Transverse colon (tissue), 4 donors: ENCODE measurements at places on chromosomes 3 and 15.
A peak's percentile ranks its signal among the peaks of the same experiment; 100 is the strongest.

DNA sequence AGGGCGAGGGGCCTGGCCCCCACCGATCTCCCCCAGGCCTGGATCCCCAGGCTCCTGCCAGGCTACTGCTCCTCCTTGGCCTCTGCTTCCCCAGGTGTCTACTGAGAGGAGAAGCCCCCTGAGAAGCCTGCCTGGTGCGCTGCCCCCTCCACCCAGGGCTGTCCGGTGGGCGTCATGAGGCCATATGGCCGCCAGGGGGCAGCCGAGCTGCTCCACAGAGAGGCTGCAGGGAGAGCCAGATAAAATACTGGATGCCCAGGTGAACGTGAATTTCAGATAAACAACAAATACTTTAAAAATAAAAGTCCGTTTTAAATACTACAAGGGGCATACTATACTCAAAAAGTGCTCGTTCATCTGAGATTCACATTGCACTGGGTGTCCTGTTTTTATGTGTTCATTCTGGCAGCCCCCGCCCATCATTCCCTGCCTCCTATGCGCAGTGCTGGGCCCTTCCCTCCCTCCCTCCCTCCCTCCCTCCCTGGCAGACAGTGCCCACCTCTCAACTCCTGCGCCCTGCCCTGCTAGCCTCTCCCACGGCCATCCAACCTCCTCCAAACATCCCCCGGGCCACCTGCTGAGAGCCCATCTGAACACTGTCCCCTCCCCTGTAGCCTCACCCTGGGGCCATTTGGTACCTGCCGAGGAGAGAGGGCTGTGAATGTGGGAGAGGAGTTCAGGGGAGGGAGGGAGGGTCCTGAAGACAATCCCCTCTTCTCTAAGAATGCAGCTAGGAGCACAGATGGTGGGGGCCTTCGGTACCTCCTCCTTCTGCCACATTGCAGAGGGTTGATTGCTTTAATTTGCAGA is 29.6 kb downstream of the PSTPIP1 start:
- DNase-seq, result peak; percentile 72

GRCh38 chr3:192489579-192489978 is 237.8 kb downstream of the FGF12 start:
- DNase-seq, result no peak

DNA sequence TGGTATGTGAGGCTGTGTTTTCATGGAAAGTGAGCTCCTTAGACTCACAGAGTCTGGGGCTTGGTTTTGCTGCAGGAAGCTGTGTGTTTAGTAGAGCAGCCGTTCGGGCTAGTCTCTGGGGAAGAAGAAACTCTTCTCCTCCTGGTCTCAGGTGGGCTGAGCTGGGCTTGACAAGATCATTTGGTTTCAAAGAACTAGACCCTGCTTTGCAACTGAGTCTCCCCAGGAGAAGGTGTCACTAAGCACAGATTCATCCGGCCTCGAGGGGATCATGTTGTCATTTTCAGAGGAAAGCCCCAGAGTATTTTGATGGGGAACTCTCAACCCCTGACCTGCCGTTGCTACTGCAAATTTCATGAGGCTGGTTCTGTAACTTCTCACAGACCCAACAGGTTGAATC is 188.5 kb downstream of the FAM43A start:
- DNase-seq, result no peak

GRCh38 chr15:82046666-82047452 is 1.0 kb upstream of the MEX3B start:
- peak; percentile 88 for DNase-seq

DNA sequence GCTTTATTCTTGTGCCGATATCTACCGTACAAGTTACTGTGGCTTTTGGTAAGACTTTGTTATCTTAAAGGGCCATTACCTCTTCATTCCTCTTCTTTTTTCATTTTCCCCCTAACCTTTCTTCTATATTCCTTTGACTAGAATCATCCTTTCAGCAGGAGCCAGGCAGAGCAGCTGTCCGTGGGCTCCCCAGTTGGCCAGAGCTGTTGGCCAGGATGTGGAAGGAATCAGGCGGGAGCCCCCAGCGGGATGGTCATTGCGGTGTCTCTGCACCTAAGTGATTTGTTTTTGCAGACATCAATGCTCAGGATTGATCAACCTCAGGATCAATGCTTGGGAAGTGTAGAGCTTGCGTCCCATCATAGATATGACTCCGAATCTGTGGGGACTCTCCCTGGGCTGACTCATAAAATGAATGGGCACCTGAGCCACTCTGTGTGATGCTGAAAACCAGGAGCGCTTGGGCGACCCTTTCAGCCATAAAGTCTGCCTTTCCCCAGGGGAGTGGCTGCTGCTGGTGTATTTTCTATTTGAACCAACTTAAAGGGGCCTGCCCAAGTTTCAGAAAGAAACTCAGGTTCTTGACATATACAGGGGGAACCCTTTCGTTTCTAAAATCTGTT is 21.7 kb downstream of the APBA2 start:
- no peak for DNase-seq

- DNase-seq, result no peak
Measured at GRCh38 chr15:56146756-56147155, 96.9 kb downstream of the RFX7 start.

GRCh38 chr15:93036951-93037819 is 51.8 kb downstream of the RGMA start:
- DNase-seq, result peak; percentile 5

GRCh38 chr3:19866751-19867347 is 67.2 kb downstream of the EFHB start:
- peak; percentile 23 for DNase-seq

GRCh38 chr3:1561427-1561826 is 468.6 kb downstream of the CNTN6 start:
- no peak for DNase-seq

- DNase-seq, result no peak
Measured at GRCh38 chr15:55222588-55222987, 25.8 kb upstream of the RSL24D1 start.

DNA sequence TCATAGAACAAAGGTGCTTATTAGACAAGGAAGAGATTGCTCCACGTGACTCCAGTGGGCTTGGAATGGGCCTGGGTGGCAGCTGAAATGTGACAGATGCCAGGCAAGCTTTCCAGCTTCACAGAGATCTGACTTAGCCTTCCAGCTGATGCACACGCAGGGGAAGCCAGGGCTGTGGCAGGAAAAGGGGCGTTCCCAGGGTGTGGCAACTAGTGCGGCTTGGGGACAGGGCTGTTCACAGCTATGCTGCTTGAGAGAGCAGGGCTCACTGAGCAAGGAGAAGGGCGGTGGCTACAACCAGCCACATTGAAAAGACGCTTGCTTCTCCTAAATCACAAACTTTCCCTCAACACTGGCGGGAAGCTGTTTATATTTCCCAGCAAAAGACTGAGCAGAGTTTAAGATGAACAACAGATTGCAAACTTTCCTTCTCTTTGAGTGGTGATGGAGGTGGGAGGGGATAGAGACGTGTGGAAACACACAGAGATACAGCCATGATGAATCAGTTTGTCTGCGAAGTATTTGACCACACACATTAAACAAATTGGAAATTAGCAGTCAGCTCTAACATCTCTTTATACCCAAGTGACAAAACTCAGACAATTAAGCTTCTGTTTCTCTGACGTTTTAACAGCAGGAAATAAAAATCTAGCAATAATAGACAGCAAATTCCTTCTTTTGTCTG is 127.5 kb downstream of the BDH1 start:
- peak; percentile 79 for DNase-seq

- no peak for DNase-seq
Measured at GRCh38 chr3:21140785-21141184, 610.2 kb downstream of the ZNF385D start.

DNA sequence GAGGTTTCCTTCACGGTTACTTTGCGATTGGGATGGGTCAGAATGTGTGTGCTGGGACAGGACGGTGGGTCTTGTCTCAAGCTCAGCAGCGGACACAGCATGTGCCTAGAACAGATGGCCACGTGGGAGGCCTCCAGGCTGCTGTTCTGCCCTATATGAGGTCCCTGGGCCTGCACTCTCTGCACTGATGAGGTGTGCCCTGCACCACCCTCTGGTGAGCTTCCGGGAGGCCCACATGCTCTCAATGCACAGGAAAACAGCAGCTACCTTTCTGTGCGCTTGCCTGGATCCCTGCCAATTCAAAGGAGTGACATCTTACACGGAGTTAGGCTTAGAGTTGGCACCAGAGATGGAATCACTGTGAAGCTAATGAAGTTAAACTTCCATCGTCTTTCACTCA is 59.8 kb downstream of the BOC start:
- no peak for DNase-seq

GRCh38 chr15:78322243-78322642 is 17.9 kb upstream of the CRABP1 start:
- no peak for DNase-seq

DNA sequence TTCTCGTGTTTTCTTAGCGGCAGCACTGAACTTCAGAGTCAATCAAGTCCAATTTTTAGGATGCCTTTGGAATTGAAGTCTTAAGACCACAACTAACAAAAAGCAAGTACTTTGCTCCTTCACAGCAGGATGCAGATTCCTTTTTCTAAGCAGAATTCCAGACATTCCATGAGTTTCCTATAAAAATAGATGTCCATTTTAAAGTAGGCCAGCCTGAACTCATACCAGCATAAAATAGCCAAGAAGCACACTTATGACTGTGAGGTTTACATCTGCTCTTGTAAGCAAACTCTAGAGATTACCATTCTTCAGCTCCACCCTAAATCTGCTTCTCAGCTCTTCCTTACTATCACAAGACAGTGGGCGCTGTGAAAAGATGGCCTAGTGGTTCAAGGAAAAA is 85.8 kb downstream of the THBS1 start:
- DNase-seq, result no peak

- DNase-seq, result no peak
Measured at GRCh38 chr3:24067483-24067882, 122.4 kb downstream of the NR1D2 start.

DNA sequence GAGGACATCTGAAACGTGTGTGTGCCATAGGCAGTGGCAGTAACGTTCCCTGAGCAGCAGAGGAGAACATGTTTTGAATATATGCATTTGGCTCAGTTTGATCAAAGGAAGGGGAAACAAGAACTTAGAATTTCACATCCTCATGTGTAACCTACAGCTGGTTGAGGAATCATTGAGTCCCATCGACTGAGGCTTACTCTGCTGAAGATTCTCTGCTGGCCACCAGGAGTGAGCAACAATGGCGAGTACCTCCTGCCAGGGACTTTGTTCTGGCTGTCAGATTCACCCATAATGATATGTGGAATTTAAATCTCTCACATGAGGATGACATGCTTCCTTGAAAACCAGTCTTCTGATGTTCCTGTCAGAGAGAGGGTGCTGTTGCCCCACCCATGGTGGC is 21.3 kb downstream of the GORASP1 start:
- no peak for DNase-seq

DNA sequence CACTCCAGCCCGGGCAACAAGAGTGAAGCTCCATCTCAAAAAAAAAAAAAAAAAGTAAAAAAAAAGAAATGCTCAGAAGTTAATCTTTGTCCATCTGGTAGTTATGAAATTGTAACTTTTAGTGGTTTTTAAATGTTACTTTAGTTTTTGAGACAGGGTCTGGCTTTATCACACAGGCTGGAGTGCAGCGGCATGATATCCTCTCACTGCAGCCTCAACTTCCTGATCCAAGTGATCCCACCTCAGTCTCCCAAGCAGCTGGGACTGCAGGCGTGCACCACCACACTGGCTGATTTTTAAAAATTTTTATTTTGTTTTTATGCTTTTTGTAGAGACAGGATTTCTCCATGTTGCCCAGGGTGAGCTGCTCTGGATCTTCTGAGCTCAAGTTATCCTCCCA is 1.3 kb downstream of the RNU5B-1 start:
- no peak for DNase-seq

DNA sequence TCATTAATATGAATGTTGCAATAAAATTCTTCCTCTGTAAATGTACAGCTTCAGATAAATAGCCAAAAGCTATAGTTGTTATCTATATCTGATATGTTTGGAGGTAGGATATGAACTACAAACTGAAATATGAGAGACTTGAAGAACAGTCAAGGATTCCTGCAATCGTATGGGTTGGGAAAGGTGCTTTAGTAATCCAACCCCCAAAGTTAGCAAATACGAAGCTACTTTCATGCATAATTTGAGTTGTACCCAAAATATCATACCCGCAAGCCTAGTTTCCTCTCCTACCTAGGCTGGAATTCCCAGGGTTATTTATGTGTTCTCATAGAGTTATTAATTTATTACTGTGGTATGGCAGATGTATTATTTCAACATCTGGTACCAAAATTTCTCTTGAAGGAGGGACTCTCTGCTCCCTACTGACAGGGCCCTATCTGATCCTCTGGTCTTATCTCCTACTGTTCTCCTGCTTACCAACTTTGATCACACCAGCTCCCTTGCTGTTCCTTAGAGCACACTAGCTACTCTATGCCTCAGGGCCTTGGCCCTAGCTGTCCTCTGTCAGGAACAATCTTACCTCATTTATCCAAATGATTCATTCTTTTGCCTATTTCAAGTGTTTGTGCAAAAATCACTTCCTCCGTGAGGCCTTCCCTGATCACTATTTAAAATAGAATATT is 140.4 kb upstream of the CCDC54 start:
- no peak for DNase-seq

GRCh38 chr15:75407083-75407482 is 38.7 kb upstream of the MAN2C1 start:
- DNase-seq, result no peak

DNA sequence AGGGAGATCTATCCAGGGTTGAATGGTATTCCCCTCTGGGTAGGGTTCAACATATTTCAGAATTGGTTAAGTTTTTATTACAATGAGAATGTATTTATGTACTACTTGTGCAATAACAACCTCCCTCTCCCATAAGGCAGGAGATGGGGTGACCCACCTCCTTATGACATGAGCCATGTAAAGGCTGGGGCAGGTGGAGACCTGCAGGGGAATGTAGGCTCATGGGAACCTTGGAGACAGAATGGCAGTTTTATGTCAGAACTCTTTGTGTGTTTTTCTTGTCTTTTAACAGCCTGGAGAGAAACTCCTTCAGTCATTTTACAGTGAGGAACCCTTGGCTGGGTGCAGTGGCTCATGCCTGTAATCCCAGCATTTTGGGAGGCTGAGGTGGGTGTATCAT is 24.6 kb upstream of the INSYN1 start:
- DNase-seq, result no peak

GRCh38 chr15:90004252-90004651 is 3.1 kb downstream of the ZNF710 start:
- DNase-seq, result no peak

- DNase-seq, result no peak
Measured at GRCh38 chr3:110562621-110563020, 509.0 kb upstream of the NECTIN3 start.

DNA sequence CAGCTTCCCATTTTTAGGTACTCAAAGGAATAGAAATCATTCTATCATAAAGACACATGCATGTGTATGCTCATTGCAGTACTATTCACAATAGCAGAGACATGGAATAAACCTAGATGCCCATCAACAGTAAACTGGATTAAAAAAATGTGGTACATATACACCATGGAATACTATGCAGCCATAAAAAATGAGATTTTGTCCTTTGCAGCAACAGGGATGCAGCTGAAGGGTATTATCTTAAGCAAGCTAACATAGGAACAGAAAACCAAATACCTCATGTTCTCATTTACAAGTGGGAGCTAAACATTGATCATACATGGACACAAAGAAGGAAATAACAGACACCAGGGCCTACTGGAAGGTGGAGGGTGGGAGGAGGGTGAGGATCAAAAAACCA is 33.1 kb upstream of the COL6A5 start:
- no peak for DNase-seq

GRCh38 chr3:32483772-32484171 is 18.9 kb downstream of the CMTM6 start:
- DNase-seq, result no peak

- DNase-seq, result peak; percentile 88
Measured at GRCh38 chr3:195811756-195812155, at the start of gene MUC4. Gene MUC4 (minus strand): TSS chr3:195811929. CDS start chr3:195811817, 112 bp downstream.
